ENCODE measurements at places on chromosomes 13 and 19.

DNA sequence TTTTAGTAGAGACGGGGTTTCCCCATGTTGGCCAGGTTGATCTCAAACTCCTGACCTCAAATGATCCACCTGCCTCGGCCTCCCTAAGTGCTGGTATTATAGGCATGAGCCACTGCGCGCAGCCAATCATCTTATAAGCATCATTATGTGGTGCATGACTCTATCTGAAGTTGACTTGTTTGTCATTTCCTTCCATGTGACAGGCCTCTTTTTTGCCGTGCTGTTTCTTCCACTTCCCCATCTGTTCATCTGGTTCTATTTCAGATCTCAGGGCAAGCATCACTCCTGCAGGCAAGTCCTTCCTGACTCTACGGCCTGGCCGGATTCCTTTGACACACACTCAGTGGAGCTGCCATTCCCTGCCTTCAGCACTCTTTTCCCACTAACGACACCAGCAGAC, 15.2 kb downstream of the COL5A3 start:
- no peak for DNase-seq

DNA sequence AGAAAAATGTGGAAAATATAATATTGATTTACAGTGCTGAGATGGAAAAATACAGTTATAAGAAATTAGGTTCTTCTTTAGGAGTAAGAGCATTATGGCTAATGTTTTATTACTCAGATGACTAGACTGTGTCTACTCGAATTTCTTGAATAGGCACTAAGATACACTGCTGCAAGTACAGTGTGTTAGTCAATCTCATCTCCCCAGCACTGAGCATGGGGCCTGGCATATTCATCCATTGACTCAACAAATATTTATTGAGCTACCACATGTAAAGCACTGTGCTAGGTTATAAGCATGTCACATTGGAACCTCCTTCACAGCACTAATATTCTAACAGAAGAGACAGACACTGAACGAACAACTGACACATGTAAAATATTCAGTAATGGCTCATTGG, 242.5 kb upstream of the GPC6 start:
- no peak for DNase-seq

DNA sequence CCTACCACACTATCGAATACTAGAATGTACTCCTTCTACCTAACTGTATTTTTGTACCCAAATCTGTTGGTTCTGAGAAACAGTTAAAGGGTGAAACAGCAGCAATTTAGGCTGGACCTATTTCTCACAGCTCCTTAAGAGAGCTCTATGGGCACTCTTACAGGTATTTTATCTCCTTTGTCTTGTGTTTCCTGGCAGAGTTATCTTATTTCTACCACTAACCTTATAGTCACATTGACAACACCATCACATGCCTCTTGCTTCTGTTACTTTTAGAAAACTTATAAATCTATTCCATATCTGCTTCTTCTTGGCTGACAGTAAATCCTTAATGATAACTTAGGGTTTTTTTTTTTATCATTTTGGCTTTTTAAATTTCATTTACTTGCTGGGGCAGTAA, 130.7 kb downstream of the MYO16 start:
- no peak for DNase-seq

GRCh38 chr19:30567536-30568232, 195.5 kb downstream of the ZNF536 start:
- DNase-seq, result no peak

DNA sequence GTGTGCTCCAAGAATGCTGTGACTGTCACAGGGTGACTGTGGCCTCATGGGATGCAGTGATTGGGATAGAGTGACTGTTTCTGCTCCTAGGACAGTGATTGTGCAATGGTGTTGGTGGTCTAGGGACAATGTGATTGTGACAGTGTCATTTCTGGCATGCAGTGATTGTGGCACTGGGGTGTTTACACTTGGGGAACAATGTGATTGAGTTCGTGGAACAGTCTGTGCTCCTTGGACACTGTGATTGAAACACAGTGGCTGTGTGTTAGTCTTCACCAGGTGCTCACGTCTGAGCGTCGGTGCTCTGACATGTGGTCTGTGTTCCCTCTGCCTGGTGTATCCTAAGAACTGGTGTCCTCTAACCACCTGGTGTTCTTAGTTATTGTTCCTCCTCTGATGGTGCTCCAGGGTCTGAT, 1.7 kb downstream of the PDE4A start:
- DNase-seq, result no peak

- DNase-seq, result no peak
Measured at GRCh38 chr19:15643387-15643786, 2.7 kb downstream of the CYP4F3 start.

- DNase-seq, result no peak
Measured at GRCh38 chr13:78364711-78365110, 238.6 kb downstream of the POU4F1 start.

- DNase-seq, result no peak
Measured at GRCh38 chr13:83056269-83056668, 826.0 kb downstream of the SLITRK1 start.

DNA sequence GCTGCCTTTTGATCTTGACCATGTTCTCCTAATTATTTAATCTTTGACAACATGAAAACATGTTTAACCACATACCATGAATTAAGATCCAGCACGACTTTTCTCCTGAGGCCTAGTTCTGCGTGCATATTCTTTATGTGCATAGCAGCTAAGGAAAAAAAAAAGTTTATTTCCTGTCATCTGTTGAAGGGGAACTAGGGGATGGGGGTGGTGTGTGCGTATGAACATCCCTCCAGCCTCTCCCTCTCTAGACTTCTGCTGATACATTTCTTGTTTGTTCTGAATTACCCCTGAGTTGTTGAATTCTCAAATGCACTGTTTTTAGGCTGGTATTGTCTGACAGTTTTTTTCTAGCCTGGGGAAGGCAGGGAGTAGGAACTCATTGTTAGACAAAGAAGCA, 543.3 kb downstream of the FGF9 start:
- DNase-seq, result no peak

DNA sequence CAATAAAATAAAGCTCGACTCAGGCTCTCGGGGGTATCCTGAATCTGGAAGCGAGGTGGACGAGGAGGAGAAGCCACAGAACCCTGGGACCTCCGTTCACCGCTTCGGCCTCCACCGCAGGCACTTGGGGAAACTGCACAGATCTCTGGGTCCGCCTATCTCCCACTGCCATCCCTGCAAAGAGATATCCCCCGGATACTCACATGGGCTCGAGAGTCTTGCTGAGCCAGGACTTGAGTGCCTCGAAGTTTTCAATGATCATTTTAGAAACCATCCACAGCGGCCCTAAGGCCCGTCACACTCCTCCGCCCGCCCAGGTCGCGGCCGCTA, 589 bp downstream of the RBM26 start:
- no peak for DNase-seq

GRCh38 chr19:4633140-4633967, 6.0 kb upstream of the TNFAIP8L1 start:
- peak; percentile 93 for DNase-seq

DNA sequence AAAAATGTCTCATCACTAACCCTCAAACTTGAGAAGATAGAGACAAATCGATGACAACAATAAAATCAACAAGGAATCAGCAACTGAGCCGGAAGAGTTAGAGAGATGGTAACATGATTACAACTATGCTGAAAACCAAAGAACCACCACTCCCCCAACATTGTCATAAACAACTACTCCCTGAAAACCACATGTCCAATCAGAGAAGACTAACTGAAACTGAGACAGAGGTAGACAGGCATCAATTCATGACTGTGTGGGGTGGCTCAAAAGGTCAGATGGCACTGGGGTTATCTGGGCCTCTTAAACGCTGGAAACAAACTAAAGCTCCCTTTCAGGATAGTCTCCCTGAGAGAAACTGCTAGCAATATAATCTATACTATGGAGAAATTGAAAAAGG, 488.8 kb downstream of the KCTD12 start:
- DNase-seq, result peak; percentile 29

DNA sequence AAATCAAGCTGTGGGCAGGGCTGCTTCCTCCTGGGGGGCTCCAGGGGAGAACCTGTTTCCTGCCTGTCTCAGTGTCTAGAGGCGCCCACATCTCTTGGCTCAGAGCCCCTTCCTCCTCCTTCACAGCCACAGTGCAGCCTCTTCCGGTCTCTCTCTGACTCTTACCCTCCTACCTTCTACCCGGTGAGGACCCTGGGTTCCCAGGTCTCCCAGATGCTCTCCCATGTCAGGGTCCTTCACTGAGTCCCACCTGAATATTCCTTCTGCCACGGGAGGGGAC, 153.1 kb downstream of the KDM4B start:
- DNase-seq, result no peak

DNA sequence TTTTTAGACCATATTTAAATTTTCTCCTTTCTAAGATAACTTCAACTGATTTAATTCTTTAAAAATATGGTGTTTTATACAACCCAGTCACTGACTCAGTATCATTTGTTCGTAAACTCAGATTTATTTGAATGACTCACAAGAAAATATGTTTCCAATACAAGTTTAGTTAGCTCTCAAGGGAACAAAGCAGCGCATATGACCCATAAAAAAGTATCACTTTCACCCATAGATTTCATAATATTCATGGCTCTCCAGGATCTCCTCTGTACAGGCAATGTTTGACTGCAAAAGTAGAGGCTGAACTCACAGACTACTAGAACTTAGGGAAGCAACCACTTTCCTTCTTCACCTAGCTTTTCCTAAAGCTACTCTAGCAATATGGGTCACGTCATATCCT, 405.6 kb upstream of the PCDH9 start:
- no peak for DNase-seq

- DNase-seq, result peak; percentile 97
Measured at GRCh38 chr13:105196052-105196451, 1339.4 kb downstream of the EFNB2 start.

DNA sequence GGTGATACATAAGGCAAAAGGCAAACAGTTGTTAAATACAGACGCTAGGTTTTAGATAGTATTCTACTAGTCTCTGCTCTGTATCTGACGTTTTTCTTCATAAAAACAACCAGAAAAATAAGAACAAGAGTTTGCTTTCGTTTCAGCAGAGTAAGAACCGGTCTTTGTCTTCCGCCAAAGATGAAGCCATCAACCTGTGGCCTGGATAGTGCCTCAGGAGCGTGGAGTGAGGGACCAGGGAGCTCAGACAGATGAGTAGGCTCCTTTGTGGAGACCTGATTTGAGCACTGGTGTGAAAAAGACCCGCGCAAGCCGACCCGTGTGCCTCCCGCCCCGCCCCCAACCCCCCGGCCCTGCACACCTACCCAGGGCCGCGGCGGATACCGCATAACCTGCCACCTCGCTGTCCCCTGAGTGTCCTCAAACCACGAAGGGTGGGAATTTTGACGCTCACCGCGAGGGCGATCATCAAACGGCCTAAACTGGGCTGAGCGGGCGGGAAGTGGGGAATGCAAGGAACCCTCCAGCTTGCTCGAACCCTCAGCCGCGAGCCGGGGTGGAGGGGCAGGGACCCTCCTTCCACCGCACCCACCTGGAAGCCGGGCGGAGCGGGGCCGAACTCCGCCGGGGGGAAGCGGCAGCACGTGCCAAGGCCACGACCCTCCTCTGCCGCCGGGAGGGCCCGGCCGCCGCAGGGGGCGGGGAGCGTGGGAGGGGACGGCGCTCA, 866 bp upstream of the LMO7 start:
- no peak for DNase-seq

DNA sequence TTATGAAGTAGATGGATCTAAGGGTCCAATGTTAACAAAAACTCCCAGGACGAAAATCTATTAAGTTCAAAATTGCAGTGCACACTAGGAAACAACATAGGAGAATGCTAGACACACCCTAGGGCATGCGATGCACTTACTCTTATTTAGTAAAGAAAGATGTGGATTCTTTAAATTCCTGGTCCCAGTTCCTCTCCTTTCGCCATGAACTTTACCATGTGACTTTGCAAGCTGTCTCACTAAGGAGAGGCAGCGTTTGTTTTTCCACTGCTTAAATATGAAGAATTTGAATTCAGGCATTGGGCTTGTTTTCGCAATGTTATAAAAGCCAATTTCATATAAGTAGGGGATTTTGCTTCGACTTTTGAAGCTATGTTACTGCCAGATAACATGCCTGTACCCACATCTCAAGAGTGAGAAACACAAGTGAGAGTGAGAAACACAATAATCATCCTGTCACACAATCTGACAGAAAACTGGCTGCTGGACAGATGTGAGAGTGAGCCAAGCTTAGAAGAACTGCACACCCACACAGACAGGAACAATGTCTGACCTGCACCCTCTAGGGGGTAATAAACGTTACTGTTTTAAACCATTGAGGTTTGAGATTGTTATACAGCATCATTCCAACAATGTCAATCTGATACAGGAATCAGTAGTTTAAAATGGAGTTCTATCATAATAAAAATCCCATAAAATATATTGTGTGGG, 1308.4 kb downstream of the SLITRK5 start:
- peak; percentile 40 for DNase-seq

DNA sequence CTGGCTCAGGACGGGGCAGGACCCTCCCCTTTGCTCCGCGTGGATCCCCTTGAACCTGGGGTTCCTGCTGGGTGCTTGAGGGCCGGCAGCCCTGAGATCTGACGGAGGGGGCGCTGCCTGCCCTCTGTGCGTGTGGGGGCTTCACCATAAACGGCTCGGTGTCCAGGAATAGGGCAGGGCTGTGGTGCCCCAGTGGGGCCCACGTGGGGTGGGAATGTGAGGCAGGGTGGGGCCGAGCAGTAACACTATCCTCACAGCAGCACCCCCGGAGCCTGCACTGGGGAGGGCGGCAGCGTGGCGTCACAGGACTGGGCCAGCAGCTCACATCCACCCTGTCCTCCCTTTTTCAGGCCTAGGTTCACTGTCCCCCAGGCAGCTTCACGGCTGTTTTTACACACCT, 38.0 kb downstream of the GAS6 start:
- DNase-seq, result no peak

- DNase-seq, result no peak
Measured at GRCh38 chr13:28533441-28534166, 38.7 kb upstream of the FLT1 start.

DNA sequence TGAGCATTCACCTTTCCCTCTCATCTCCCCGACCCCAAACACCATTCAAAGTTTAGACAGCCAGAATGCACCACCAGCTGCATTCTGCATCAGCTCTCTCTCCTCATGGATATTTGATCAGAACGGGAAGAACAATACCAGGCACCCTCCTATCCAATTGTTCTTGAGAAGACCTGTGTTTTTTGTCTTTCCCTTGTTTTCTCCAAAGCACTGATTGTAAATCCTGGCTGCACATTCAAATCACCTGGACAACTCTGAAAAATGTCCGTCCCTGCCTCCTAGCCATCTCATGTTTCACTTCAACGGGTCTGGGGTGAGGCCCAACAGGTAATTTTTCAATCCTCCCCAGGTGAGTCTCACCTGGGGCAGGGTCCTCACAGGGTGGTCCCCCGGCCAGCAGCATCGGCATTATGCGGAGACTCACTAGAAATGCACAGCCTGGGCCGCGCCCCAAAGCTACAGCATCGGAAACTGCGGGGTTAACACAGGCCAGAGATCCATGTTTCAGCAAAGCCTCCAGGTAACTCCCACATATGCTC, 5.5 kb downstream of the IRS2 start:
- DNase-seq, result no peak

DNA sequence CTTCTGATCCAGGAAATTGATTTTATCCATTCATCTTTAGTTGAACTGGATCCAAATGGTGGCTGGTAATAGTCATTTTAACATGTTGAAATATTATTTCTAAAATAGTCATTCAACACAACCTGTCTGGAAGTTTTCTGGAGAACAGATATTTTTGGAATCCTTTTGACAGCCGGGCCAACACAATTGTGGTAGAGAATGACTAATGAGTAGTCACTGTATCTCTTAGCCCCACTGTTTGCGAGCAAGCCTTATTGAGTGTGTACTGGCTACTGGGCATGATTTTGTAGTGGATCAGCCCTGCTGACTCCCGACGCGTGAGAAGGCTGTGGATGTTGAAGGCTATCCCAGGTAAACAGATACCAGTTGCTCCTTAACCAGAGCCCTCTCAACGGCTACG, 383.4 kb downstream of the ZNF536 start:
- no peak for DNase-seq

GRCh38 chr13:26446751-26447150, 110.7 kb upstream of the WASF3 start:
- no peak for DNase-seq
